Tongue (tissue), 3 donors: ENCODE measurements at places on chromosomes 5 and 9.

DNA sequence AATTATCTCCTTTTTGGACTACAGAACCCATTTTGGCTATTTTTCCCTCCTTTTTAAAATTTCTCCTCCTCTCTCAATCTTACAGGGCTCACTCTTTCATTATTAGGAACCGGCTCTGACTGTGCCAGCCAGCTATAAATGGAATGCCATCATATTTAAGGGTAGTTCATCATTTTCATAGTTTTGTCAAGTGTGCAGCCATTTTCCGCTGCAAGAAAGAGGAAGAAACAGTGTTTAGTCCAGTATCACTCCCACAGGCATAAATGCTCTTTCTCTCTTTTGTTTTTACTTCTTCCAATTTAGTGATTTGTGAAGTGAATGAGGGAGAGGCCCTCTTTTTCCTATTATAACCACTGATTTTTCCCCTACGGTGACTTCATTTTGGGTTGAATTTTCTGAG, 290.0 kb downstream of the NR3C1 start:
- no peak for DNase-seq

DNA sequence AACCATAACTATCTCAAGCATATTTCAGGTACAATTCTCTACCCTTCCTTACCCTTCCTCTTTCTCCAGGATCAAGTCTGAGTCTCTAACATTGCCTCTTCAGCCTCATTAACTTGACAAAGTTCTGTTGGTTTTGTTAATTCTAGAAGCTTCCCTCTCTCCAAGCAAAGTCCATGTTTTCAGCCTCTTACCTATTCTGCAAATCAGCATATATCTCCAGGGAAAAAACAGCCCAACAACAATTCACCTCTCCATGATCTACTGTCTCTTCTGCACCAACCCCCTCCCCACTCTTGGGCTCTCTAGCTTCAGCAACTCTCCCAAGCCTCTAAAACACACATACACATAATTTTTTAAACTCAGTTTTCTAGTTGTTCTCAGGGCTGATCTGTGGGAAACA, 72.2 kb downstream of the LIX1 start:
- no peak for DNase-seq

DNA sequence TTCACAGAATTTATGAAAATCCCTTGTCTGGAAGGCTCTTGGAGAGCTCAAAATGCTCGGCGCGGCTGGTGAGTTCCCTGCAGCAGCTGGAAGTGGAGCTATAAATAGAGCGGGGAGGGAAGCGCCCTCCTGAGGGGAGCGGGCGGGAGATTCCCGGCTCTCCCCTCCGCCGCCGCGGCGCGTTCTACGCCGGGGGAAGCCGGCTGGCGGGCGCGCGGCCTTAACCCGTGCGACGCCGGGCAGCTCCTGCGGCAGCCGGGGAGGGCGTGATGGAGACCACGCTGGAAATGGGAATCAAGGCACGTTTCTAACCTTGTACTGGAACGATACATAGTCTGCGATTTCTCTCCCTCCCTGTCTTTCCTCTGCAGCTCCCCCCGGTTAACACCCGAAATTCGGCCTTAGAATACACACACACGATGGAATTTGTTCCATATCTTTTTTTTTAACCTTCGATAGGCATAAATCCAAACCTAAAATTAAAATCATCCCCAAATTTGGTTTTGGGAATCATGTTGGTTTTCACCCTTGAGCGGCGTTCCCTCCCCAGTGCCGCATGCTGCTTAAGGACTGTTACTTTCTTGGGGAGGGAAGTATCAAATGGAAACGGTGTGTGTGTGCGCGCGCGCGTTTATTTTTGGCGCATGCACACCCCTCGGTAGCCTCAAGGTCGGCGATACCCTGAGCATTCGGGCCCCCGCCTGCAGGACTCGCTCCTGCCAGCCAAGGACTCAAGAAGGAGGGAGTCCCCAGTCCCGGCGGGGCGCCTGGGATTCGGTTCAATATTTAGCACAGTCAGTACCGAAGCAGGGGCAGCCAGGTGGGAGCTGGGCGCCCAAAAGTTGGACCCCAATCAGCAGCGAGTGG, 306.3 kb upstream of the KCNN2 start:
- peak; percentile 94 for DNase-seq

DNA sequence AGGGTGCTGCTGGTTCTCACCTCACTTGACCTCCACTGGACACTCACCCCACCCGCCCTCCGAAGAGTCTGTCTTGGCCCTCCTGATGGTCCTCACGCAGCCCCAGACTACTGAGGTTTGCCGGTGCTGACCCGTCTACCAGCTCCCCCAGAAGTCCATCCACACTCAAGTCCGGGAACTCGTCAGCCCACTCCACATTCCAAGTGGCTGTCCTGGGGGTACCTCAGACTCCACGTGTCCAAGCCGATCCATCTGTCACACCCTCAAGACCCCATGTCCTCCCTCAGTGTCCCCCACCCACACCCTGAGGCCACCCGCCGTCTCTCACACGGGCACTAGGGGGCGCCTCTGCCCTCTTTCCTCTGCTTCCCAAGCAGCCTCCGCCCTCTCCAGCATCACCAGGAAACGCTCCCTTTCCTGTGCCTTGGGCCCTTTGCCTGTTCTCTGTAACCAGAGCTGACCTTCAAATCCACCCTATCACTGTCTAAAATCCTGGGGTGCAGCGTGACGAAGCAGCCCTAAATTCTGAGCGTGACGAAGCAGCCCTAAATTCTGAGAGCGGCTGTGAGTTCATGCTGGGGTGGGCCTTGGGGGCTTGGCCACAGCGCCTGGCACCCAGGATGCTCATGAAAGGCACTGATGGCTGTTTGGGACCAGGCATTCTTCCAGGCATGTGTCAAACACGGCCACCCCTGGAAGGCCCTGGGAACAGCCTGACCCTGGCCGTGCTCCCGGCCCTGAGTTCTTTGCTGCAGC, 95.7 kb downstream of the KCNT1 start:
- peak; percentile 59 for DNase-seq

DNA sequence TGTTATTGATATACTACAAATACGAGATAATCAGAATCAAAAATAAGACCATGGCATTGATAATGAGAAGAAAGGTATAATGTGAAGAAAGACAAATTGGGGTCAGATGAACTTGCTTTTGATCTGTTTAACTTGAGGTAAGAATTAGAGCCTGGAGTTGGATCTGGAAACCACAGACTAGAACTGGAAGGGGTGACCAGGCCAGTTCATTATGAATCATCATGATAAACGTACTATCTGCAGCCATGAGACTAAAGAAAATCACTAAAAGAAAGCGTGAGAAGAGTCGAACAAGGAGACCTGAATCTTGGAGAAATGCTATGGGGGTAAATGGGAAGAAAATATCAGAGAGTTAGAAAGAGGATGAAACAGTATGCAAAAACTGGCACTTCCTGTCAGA, 967.5 kb downstream of the NR2F1-AS1 start:
- no peak for DNase-seq

GRCh38 chr9:133103987-133104505, 17.0 kb downstream of the RALGDS start:
- no peak for DNase-seq

GRCh38 chr5:144469106-144469505, 298.4 kb downstream of the KCTD16 start:
- peak; percentile 7 for DNase-seq

GRCh38 chr5:180050121-180050940, 21.2 kb downstream of the RNF130 start:
- no peak for DNase-seq

DNA sequence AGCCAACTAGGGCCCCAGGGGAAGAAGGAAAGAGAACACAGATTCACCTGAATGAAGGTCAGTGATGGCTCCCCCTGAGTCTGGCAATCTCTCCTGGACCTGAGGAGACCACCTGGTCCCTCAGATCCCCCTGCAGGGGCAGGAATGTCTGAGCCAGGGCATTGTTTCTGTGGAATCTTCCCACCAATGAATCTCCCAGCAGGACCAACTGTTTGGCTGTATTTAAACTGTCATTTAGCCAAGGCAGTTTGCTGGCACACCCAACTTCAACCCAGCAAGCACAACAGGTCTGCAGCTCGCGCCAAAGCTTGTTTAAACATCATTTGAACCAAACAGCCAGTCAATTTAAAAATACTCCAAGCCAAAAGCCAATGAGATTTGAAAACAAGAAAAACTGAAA, 92.6 kb downstream of the SH3TC2 start:
- DNase-seq, result peak; percentile 88

DNA sequence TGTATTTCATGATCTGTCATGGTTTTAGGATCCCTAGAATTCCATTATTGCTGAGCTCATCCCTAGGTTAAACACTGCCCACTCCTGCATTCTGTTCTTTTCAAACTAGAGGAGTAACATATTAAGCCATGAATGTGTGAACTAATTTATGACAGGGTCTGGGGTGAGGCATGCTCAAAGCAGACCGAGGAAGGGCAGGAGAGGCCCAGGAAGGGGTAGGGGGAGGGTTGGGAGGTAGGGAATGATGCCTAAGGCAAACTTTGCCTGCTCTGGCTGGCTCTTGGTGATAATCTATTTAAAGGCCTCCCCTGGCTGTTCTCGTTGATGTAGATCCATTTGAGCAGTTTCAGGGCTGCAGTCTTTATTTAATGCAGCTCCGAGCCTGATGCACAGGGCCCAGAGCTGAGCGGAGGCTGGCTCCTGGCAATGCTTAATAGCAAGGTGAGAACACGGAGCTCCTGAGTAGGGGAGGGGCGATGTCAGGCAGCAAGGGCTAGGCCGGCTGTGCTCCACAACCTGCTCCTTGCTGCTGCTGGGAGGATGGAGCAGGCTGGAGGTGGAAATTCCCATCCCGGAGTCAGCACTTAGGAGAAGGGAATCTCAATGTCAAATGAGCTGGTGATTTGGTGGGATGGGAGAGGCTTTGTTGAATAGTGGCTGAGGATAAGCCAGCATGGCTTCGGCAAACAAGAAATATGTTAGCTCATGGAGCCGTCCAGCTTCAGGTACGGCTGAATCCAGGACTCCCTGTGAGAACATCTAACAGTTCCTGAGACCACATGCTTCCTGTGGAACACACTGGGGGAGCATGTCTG, 73.2 kb upstream of the UNC5A start:
- DNase-seq, result no peak

GRCh38 chr5:74063346-74063745, 437.4 kb downstream of the ARHGEF28 start:
- DNase-seq, result no peak

- no peak for DNase-seq
Observed at GRCh38 chr5:94614156-94614805, 4.1 kb downstream of the KIAA0825 start.

DNA sequence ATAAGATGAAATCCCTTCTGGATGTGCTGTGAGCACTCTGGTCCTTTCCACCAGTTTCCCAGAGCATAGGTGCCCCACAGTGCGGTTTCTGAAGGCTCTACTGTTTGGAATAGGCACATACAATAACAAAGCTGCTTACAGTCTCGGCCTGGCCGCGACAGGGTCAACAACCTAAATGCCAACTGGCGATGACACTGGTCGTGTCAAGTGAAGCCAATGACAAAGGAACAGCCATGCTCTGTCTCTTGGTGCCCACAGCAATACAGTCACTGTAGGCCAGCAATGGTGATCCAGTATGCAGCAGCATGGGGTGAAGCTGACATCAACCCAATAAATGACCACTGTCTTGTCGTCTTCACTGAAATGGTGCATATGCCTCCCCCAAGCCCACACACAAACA, 47.8 kb upstream of the EQTN start:
- no peak for DNase-seq

- DNase-seq, result peak; percentile 66
Observed at GRCh38 chr9:86471171-86471815, 117.1 kb upstream of the TUT7 start.

- no peak for DNase-seq
Observed at GRCh38 chr5:133164759-133165158, 112.9 kb downstream of the HSPA4 start.

DNA sequence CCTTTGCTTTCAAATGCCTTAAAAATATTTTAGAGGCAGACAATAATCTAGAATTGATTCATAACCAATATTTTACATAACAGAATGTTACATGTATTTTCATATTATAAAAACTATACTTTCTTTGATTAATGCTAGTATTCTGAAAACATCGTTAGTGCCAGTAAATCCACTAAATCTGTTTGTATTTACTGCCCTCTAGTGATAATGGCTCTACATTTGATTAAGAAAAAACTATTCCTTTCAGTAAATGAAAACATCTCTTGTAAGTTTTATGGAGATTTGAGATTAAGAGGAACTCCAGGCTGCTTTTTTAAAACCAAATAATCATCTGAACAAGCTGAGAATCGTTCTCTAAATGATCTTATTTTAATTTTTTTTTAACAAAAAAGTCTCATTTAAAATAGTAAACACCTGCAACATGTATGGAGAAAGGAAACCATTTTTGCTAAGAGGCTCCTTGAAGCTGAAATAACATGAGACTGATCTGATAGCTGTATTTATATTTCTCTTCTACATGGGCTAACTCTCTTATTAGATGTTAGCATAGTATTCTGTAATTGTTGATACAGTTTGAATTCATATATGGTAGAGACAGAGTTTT, 424.7 kb downstream of the RAB3C start:
- peak; percentile 50 for DNase-seq

- DNase-seq, result no peak
Observed at GRCh38 chr9:117074342-117074662, 340.6 kb downstream of the ASTN2 start.

DNA sequence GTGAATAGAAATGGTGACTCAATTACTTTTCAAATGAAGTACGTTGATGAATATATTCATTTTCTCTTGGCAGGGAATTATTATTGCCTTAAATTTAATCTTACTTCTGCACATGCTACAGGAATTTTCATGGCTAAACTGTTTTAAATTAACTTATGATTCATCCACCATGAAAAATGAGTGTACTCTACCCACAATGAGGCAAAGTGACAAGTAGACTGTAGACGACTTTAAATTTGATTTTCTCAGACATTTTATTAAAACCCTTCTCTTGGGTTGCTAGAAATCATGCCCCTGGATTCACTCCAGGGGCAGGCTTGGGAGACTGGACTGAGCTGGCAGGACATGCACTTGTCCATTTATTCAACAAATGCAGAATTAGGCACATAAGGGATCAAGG, 23.5 kb upstream of the ERAP2 start:
- DNase-seq, result peak; percentile 13

DNA sequence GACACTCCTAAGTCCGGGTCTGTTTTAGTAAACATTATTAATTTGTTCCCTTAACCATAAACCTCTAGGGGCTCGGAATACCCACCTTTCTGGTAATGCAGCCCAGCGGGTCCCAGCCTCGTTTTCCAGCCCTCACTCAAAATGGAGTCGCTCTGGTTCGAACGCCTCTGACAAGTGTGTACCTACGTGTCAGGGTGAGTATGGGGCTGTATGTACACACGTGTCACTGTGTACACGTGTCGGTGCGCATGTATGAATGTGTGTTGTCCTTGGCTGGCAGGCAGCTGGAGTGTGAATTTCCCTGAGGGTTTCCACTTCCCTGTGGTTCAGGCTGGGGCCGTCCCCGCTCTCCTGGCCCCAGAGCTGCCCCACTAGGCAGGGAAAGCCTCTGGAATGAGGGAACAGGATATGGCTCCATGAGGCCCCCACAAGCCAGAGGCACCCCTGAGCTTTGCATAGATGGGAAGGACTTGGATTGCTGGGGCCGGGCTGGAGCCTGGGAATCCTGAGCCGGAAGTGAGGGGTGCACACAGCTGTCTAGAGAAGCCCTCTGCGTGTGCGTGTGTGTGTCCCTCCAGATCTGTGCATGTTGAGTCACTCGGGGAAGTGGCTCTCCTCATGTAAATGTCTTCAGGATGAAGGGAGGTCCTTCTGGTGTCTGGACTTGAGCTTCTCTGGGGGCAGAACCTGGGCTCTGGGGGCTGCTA, 160.8 kb upstream of the IER5L start:
- peak; percentile 63 for DNase-seq
